ENCODE measurements at places on chromosomes 7 and 10.

GRCh38 chr10:119250641-119251314 is 43.4 kb downstream of the GRK5 start:
- DNase-seq = no peak

DNA sequence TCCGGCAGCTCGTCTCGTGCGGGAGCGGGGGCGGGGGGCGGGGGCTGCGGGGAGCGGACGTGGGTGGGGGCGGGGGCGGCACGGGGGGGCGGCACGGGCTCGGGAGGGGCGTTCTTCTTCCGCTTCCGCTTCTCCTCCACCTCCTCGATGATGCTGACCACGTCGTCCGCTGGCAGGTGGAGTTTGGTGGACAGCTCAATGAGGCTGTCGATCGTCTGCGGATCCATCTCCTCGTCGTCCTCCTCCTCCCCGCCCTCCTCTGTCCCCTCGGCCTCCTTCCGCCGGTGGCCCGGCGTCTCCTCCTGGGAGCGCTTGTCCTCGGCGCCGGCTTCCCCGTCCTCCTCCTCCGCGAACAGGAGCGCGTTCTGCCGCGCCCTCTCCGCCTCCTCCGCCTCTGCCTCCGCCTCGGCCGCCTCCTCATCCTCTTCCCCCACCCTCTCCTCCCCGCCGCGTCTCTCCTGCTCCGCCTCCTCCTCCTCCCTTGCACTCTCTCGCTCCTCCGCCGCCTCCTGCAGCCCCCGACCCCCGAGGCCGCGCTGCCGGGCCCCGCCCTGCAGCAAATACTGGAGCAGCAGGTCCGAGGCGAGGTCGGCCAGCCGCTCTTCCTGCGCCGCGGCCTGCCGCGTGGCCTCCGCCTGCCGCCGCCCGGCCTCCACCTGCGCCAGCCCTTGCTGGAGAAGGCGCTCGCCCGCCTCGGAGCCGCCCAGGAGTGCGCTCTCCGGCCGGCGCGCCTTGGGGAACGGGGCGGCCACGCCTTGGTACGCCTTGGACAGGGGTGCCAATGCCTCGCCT is 1.9 kb downstream of the VGF start:
- DNase-seq = no peak

DNA sequence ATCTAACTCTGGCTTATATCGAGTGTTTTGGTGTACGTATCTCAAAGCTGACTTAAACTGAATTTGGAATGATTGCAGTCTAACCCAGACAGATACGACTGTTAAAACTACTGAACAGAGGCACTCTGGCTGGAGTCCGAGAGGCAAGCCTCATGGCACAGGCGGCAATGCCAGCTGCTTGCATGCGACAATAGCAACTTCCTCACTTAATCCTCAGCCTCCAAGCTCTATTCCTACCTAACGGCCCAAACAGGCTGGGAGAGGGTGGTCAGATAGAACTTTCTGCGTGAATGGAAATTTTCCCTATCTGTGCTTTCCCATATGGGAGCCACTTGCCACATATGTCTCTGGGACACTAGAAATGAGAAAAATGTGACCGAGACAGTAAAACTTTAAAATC is 292.0 kb upstream of the KLF6 start:
- no peak for DNase-seq

DNA sequence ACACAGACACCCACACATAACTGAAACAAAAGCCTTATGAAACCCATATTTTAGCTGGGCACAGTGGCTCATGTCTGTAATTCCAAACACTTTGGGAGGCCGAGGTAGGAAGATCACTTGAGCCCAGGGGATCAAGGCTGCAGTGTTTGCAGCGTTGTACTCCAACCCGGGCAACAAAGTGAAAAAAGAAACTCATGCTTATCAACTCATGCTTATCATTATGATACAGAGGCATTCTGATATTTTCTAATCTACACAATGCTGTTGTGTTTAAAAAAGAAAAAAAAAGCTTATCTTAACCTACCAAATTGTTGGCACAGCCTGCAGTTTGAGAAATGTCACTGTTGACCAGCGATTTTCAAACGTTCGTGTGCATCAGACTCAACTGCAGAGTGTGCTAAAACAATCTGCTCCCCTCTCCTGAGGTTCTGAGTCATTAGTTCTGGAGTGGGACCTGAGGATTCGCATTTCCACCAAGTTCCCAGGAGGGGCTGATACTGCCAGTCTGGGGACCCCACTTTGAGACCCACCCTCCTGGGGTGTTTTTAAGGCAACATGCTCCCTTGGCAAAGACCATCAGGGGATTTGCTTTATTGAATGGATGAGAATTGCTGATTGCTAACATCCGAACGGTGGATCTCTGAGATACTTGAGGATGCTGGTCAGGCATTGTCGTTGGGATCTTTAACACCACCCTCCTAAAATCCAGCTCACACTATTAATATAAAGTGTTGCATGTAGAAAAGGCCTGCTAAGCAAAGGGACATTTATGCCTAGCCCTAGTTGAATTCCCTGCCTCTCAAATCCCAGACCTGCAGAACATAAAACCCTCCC is 16.2 kb downstream of the CHST3 start:
- no peak for DNase-seq

DNA sequence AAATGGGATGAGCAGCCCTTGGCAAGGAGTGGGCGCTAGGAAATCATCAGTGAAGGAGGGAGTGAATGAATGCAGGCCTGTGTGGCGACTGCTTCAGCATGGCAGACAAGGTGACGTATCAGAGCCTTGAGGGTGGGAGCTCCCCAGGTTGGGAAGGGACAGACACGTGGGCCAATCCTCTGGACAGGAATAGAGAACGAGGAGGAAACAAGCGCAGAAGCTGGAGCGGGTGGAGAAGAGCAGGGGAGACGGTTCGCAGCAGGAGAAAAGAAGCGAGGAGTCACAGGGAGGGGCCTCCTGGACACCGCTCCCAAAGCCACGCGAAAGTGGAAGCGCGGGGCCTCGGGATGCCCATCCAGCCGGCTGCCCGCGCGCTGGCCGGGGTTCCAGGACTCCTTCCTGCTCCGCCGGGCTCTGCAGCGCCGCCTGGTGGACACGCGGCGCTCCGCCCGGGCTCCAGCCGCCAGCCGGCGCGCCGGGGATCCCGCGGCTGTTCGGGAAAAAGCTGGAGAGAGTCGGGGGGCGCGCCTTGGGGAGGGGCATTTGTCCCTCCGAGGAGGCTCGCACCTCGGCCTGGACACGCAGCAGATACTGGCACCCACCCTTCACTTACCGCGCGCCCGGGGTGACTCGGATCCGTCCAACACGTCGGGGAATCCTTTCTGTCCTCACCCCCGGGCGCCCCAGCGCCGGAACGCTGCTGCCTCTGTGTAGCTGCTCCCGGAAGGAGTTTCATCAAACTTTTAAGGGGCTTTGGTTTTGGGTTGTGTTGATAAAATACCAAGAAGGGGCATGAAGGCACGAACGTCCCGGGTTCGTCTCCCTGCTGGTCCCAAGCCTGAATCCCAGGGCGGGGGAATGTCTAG is 6.3 kb downstream of the ZNF503 start:
- no peak for DNase-seq

Measured in putamen (tissue), 1 donor.